ENCODE measurements at places on chromosomes 16 and 17.

GRCh38 chr17:20896153-20896649 lies 146.6 kb downstream of the USP22 start:
- DNase-seq, result no peak

DNA sequence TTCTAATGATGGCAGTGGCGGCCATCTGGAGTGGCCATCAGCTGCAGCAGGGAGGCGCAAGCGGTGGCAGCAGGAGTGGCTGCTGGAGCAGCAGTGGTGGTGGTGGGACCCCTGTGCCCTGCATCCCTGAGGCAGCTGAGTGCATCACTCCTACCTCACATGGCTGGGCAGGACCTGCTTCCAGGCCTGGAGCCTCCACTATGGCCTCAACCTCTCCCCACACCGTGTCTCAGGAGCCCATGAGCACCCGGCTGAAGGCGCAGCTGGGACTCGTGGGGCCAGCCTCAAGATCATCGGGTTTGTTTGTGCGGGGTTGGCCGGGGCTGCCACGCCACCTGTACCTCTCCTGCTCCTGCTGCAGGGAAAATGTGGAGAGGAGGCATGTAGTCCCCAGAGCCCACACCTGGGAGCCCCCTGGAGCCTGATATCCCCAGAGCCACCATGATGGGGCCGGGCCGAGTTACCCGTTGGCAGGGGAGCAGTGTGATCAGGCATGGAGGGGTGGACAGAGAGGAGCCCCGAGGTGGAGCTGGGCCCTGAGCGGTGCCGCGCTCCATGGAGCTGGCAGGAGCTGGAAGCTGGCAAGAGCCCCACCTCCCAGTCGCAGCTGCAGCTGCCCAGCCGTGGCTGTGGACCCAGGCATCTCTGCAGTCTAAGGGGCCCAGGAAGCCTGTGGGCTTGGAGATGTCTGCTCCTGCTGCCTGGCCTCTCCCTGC lies 16.7 kb downstream of the RHOT1 start:
- DNase-seq, result no peak

- peak; percentile 72 for DNase-seq
These were observed 5.9 kb upstream of the UBE2O start for GRCh38 chr17:76458580-76459490.

GRCh38 chr17:35537601-35538141 lies at the start of gene SLFN12L:
Gene SLFN12L, minus strand, starts transcription at chr17:35537678. Its CDS starts 15,314 bp downstream, at chr17:35522364.
- DNase-seq, result no peak

DNA sequence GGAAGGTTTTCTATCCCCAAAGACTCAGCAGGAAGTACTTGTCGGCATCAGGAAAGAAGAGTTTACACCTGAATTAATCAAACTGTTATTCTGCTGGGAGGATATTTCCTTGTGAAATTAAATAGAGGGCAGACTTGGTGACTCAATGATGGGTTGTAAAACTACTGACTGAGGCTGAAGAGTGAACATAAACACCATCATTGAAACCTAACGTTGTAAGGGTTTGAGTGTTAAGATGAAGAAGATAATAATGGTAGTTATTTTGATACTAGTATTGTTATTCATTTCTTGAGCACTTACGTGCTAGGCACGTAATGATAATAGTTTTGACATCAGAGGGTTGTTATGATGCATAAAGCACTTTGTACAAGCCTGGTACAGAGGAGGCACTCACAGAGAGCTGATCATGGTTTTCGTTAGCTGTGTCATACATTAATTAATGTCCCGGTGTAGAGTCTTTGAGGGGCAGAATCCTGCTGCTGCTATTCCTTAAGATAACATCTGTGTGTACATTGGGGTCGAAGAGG lies 64.2 kb upstream of the CACNG3 start:
- DNase-seq, result no peak

DNA sequence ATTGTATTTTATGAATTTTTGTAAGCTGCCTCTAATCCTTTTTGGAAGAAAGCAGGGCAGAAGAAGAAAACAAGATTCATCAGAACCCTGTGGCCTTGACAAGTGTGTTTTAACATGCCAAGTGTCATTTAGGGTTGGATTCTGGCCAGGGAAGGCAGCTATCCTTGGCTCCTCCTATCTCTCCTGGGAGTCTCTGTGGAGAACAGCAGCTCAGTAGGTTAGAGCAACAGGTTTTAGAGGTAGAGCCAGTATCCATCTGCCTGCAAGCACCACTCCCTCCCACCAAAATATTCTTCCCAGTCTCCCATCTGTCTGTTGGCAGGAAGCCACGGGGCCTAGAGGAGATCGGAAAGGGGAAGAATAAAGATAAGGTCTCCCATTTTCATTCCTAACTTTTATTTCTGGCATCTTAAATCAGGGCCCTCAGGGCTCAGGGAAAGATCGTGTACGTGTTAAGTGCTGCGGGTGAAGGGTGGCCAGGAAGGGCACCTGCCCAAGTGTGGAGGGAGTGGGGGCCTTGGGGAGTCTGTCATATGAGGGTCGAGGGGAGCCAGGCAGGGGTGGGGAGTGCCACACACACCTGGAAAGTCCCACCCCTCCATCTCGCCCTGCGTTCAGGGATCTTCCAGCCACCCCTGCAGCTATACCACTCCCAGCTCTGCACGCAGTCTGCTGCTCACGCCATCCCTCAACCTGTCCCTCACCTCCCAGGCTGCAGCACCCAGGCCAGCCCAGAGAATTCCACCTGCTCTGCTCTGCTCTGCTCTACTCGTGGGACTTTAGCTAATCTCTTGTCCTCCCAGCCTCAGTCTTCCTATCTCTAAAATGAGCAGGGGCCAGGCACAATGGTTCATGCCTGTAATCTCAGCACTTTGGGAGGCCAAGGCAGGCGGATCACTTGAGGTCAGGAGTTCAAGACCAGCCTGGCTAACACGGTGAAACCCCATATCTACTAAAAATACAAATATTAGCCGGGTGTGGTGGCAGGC lies 17.1 kb upstream of the CPSF4L start:
- DNase-seq, result peak; percentile 7

DNA sequence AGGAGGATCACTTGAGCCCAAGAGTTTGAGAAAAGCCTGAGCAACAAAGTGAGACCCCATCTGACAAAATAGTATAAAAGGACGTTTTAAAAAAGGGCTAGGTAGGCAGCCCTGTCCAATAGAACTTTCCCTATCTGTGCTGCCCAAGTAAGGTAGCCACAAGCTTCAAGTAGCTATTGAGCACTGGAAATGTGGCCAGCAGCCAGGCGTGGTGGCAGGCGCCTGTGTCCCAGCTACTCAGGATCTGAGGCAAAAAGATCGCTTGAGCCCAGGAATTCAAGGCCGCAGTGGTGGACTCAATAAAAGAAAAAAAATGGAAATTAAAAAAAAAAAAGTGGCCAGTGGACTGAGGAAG lies 1.5 kb upstream of the NQO1 start:
- DNase-seq, result no peak

DNA sequence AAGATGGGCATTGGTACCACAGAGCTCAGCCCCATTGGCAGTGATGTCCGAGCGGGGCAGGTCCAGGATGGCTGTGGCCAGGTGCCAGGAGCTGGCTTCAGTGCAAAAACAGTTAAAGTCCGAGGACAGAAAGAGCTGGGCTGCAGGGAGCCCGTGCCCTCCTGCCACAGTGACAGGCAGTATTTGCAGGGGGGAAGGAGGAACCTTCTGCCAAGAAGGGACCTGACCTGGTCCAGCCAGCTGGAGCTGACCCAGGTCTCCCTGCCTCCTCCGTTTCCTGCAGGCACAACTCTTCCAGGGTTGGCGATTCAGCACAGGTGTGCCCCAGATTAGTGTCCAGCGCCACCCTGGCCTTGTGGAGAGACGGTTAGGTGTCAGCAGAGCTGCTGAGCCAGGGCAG lies 199.0 kb downstream of the ENGASE start:
- DNase-seq, result no peak

DNA sequence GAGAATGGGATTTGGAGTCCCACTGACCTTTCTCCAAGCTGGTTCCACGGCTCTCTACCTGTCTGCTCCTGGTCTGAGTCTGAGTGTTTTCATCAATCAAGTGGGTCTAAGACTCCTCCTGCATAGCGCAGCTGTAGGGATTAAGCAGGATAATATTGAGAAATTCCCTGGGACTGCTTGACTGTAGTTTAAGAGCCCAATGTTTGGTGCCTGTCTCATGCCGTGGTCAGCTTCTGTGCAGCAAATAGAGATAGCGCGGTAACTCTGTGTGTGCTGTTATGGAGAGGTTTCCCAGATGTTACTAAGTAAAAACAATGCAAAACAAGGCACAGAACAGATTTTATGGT lies 21.4 kb downstream of the RPTOR start:
- DNase-seq, result no peak

DNA sequence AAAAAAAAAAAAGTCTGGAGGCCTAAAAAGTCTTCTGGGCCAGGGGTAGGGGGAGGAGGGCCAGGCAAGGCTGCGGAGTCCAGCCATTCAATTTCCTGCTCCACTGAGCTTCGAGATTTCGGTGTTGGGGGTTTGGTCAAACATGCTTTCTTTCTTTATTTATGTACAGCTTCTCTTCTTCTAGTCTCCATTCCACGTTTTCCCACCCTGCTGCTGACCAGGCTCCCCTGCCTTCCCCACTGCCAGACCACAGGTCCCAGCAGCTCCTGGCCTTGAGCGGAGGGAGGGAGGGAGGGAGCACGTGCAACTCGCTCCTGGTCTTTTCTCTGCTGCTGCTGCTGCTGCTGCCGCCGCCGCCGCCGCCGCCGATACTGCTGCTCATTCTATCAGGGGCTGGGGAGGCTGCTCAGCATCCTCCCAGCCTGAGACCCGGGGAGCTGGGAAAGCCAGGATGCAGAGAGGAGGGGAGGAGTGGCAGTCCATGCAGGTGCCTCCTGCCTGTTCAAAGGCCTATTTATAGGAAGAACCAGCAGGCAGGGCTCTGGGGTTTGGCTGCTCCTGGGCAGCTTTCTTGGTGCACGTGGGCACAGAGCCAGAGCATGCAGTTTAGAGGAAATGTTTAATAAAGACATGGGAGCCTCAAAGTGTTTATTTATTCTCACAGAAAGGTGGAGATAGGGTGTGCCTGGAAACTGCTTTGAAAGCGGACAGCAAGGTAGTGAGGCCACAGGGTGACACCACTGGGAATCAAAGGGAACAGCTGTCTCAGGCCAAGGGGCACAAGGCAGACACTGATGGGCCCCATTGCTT lies 23.4 kb upstream of the ZFHX3 start:
- peak; percentile 54 for DNase-seq

- DNase-seq, result no peak
These were observed 13.2 kb upstream of the VPS35L start for GRCh38 chr16:19542138-19542821.

GRCh38 chr17:213286-214105 lies 32.0 kb upstream of the DOC2B start:
- DNase-seq, result no peak

- DNase-seq, result no peak
These were observed 71.3 kb downstream of the FTO start for GRCh38 chr16:53775106-53775820.

DNA sequence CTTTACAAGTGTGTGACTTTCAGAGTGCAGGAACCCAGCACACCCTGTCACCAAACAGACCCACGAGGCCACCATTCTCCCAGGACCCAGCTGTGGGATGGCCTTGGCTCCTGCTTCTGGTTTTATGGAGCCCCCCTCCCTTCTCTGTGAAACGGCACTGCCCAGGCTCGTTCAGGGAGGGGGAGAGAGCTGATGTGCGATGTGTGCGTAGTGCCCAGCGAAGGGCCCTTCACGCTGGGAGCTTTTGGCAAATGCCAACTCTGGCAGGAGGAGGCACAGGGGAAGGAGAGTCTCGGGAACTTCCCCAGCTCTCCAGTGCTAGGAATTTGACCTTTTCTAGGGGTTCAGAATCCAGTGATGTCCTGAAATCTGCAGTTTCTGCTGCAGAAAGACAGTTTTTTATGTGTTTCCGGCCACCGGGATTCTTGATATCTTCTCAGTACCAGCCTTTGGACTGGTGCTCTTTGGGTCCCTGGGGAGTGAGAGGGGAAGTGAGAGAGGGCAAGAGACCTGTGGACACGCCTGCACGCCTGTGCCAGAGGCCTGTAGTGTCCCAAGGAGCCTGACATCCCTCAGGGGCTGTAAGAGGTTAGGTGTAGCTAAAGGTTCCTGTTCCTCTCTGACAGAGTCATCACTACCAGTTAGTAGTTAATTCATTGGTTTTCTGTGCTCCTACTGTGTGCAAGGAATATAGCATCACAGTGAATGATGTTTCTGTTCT lies 45.1 kb downstream of the CMIP start:
- DNase-seq, result no peak

- DNase-seq, result no peak
These were observed 9.7 kb upstream of the CLEC18A start for GRCh38 chr16:69941251-69942098.

DNA sequence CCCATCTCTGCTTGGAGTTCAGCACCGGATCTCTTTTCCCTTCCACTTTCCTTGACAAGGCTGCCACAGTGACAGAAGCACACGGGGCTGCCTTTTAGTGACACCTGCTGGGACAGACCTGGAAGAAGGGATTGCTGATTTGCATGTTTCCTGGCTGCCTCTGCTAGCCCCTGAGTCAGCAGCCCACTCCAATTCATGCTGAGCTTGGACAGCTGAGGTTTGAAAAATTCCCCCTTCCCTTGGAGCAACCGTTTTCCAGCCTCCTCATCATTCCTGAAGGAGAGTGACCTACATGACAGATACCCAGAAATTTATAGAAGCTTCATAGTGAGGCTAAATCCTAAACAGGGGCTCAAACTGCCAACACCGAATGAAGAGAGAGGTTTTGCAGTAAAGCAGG lies 18.8 kb upstream of the RBL2 start:
- DNase-seq, result no peak

GRCh38 chr16:50666658-50667496 lies 14.2 kb downstream of the SNX20 start:
- no peak for DNase-seq
